ENCODE measurements at places on chromosomes 16 and 17. TPM values are rescaled to one million over a fixed set of nuclear protein-coding genes. Genes with fewer than 3 reads are reported as not detected.

Gene ASPA
- total RNA-seq, result 7.6 TPM

Gene SYNGR2
- 12.8 TPM for total RNA-seq

Gene CD79B
- 0.43 TPM for total RNA-seq

Gene RPL19
- 2,335 TPM for total RNA-seq

Gene KRT34
- 1.3 TPM for total RNA-seq

Gene CCL3
- not detected for total RNA-seq
